ENCODE measurements at places on chromosomes 2 and 18.

DNA sequence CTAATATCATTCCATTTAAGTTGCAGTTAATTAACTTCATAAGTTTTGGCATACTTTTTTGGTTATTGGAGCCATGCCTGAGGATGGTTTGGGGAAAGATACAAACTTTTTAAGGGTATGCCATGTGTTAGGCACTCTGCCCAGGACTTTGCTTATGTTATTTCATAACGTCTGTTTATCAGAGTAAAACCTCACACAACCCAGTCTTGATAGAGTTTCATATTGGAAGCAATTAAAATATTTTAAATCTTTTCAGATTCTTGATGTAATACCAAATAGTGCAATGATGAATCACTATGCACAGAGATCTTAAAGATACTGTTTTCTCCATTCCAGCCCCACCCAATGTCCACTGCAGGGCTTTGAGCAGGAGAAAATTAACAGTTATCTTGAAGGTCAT lies 529.1 kb upstream of the HNMT start:
- DNase-seq, result no peak

DNA sequence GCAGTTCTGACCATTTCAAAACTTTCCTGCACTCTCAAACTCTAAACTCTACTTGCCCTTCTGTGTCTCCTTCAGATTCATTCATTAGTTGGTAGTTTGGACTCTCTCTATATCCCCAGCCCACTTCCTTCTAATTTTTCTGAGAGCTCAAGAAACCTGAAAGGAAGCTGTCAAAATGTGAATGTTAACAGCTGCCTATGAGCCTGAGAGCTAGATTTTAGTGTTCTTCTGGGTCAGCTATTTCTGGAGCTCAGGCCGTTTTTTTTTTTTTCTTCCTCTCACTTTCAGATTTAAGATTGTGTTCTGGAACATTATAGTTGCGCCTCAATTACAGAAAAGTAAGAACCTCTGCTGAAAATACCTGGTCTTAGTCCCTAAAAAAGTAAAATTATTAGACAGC lies 73.1 kb downstream of the RTN4 start:
- no peak for DNase-seq

DNA sequence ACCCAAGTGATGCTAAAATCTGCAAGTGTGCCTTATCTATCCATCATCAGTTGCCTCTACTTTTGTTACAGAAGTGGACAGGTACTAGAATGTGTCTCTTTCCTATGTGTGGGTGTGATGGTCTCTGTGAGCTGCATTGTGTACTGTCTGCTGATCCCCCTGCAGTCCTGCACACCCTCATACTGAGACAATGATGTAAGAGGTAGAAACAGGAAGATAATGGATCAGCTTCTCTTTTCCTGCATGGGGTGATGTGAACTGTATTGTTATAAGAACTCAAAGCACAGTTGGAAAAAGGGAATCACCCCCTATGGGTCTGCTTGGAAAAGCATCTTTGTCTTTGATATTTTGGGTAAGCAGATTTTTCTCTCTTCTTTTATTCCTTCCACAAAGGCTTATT lies 537.6 kb upstream of the CDH2 start:
- no peak for DNase-seq

DNA sequence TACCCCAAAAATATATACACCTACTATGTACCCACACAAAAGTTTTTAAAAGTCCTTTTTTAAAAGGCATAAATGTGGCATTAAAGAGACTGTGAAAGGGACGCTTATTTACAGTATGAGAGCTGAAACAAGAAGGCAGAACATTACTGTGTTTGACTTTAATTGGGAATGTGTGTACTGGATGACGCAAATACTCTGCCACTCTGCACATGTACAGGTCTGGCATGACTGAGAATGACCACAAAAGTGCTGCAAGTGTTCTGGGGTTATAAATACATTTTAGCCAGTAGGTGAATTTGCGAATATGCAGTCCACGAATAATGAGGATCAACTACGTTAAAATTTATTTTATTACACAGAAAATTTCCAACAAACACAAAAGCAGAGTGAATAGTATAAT lies 11.4 kb downstream of the DARS1 start:
- DNase-seq, result no peak

GRCh38 chr18:7950380-7951136 lies 383.4 kb downstream of the PTPRM start:
- peak; percentile 81 for DNase-seq

Data from RKO (cell line).